ENCODE measurements at places on chromosomes 11 and 22.

DNA sequence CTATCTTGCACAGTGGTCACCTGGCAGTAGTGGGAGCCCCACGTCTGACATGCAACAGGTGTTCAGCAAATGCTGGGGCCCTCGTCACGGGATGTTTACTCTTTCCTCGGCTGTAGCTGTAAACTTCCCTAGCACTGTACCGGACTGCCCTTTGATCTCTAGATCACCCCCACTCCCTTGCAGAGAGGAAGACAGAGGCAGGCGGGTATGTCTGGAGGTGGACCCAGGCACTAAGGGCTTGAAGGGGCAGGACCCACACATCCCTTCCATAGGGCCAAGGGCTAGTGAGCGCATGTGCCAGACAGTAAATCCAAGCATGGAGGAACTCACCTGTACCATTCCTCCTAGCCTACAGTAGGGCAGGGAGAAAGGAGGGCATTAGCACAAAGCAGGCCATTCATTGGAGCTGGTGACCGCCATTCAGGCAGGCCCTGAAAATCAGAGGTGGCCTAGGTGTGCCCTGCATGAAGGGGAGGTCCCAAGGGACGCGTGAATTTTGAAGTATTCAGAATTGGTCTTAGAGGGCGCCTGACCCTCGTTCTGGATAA, 1.9 kb upstream of the SMTN start:
- DNase-seq: no peak

DNA sequence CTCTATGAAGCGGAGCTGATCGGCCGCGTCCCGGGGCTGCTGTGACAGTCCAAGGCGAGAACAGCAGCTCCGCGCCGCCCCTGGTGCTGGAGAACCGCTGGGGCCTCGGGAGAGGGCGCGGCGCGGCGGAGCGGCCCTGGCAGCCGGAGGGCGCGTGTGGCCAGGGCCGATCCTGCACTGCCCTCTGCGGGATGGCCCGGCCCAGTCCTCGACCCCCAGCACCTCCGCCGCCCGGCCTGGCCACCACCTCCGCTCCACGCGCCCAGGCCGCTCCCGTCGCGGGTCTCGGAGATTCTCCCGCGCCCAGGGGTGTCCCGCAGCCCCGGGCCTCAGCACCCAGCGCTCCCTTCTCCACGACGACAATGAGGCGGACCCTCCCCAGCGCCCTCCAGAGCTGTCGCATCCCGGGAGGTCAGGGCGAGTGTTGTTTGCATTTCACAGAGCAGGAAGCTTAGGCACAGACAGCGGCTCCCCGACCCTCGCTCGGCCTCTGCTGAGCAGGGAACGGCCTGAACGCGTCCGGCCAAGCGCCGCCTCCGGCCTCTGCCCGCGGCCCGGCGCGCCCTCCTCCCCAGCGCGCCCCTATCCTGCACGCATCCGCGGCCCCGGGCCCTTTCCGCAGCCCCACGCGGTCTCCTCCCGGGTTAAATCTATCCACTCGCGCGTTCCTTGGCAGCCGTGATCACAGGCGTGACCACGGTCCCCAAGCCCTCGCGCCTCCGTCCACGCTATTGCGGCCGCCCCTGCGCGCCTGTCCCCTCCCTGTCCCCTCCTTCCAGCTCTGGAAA, 109.7 kb downstream of the WNT7B start:
- DNase-seq: no peak

DNA sequence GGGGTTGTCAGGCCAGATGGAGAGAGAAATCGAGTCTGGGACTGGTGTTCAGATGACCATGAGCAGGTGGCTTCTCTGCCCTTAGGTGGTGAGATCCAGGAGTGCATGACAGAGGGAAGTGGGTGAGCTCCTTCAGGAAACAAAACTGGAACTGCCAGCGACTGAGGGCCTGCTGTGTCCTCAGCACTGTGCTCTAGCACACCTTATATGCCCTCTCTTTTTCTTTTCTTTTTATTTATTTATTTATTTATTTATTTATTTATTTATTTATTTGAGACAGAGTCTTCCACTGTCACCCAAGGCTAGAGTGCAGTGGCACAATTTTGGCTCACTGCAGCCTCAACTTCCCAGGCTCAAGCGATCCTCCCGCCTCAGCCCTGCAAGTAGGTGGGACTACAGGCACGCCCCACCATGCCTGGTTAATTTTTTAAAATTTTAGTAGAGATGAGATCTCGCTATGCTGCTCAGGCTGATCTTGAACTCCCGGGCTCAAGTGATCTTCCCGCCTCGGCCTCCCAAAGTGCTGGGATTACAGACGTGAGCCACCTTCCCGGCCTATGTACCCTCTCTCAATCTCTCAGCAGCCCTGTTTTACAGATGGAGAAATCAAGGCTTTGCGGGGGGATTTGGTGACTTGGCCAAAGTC, 14.8 kb upstream of the RASD2 start:
- DNase-seq: no peak

DNA sequence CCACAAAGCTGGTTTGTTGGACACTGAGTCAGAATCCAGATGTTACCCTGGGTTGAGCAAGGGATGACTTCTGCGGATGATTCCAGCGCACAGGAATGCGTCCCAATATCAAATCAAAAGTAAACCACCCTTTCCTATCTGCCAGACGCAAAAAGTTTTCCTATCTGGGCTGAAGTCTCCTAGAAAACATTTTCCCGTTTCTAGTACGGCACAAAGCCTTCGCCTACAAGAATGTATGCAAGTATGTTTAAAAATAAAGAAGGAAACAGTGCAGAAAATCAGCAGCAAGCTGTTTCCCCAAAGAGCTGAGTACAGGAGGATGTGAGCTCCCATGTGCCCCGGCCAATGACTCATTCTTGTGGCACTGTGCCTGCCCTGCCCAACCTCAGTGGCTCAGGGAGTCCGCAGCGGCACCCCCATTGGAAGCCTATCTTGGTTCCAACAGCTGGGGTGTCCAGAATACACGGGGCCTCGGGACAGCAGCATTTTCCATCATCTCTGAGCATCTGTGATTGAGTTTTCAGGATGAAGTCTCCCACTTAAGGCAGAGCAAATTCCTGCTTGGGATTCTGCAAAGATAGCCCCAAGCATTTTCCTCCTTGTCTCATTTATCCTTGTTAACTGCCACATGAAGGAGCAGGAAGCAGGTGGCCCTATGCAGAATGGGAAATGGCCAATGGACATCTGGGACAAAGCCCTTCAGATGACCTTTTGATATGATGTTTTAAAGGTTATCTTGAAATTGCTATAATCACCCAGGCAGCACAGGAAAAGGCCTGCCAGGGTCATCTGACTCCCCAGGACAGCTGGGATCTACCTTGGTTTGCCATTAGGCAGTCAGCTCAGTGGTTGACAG, 17.5 kb downstream of the KCNJ5 start:
- no peak for DNase-seq

DNA sequence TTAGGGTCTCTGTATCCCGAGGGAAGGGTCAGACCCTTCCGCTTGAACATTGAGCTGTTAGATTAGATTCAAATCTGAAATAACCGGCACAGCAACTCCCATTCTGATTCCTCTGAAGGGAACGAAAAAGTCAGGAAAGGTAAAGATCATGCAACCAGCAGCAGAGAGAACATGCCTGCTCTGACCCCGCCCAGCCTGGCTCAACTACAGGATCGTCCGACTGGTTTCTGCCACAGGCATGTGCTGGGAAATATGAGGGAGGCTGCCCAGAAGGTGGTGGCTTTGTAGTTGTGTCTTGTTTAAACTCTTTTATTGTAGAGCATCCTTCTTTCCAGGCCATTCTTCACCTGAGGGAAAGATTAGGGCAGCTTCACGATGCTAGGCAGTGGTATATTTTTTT, 5.0 kb upstream of the MTNR1B start:
- DNase-seq: no peak

- no peak for DNase-seq
Measured at GRCh38 chr11:69636512-69637197, 4.3 kb upstream of the CCND1 start.

- DNase-seq: no peak
Measured at GRCh38 chr11:35662061-35662648, 420 bp upstream of the TRIM44 start.

GRCh38 chr11:126862664-126863243, 137.8 kb downstream of the KIRREL3 start:
- DNase-seq: no peak

GRCh38 chr11:102513869-102514268, 16.7 kb downstream of the MMP7 start:
- no peak for DNase-seq

- DNase-seq: no peak
Measured at GRCh38 chr22:43777286-43777685, 34.8 kb downstream of the EFCAB6 start.

GRCh38 chr11:125253795-125254525, 89.4 kb downstream of the PKNOX2 start:
- no peak for DNase-seq
